CD4-positive, alpha-beta T cell treated with Interleukin-1 beta for 1 hour (primary cell): ENCODE measurements at places on chromosomes 16 and 17.

DNA sequence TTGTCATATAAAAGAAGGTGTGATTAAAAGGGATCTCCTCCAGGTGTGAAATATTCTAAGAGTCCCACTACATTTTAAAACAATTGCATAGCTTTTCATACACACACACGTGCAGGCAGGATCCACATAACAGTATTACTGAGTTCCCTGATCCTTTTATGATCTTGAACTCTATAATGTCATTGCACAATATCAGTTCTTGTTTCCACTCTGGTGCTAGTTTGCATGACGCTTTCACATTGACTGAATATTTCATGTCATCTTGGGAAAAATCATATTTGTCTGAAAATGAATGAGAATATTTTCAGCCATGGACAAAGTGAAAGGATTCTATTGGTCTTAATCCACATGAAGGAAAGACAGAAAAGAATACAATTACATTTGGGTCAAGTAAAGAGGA, 703.8 kb downstream of the CDH8 start:
- DNase-seq, result no peak

- DNase-seq, result no peak
Measured at GRCh38 chr17:8747742-8748141, 3.1 kb upstream of the CCDC42 start.

DNA sequence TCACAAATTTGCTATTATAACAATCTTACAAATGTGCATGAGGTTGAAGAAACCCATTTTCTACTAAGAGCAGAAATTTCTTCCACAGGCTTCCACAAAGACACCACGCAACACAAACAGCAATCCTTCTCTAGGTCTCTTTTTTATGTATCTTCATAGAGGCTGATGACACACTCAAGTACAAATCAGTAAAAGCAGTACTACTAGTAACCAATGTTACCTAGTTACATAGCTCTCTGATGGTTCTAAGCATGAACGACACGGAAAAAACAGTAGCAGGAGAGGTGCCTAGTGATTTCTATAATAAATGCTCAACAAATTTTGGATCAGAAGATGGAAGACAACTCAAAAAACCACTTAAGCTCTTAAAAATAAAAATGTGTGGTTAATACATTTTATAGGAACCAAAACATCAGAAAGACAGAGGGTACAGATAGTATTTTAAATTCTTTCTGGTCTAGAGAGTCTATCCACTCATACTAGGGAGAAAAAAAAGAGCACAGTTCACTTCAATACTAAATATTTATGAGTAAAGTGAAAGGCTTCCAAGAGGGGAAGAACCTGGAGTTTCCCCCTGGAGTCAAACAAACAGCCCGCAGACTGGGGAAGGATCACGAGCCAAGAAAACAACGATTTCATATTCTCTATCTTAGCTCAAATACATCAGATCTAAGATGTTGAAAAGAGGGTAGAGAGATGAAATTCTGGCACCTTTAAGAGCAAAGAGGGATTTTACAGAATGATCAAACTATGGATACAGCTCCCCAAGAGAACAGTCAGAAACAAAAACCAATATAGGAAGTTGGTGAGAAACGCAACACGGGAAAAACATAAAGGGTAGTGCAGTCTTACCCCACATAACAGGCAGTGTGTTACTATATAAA, 40.2 kb downstream of the SMG6 start:
- no peak for DNase-seq

GRCh38 chr16:75865736-75866135, 139.4 kb upstream of the CPHXL start:
- no peak for DNase-seq

DNA sequence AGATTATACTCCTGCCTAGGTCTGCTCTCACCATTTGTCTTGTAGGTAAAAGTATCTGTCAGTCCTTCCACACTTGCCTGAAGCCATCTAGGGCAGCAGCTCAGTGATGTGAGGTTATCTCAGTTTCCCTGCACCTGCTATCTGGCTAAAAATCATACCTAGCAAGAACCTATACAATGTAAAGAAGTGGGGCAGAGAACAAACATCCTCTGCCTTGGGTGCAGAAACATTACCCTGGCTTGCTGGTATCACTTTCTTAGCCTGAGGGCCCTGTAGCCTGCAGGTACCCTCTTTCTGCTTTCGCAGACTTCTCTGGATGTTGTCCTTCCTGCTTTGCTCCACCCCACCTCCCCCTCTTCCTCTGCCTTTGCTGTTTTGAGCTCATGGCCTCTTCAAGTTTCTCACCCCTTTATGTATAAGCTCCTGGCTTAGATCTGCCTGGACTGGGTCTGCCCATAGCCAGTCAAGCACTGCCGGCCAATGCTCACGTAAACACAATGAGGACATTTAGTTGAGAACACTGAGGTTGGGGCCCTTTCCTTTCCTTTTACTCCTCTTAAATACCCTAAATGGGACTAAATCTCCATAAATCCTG, 8.7 kb upstream of the SDK2 start:
- DNase-seq, result no peak

DNA sequence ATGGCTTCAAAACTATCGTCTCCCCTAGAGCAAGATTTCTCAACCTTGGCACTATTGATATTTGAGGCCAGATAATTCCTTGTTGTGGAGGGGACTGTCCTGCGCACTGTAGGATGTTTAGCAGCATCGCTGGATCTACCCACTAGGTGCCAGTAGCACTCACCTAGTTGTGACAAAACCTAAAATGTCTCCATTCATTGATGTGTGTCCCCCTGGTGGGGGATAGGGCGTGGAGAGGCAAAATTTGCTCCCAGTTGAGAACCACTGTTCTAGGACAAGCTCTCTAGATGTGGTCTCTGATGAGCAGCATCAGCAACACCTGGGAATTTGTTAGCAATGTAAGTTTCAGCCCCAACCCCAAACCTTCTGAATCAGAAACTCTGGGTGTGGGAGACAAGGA, 259.0 kb downstream of the XYLT1 start:
- DNase-seq, result peak; percentile 35

- DNase-seq, result no peak
Measured at GRCh38 chr16:64617836-64618476, 503.9 kb downstream of the CDH11 start.

DNA sequence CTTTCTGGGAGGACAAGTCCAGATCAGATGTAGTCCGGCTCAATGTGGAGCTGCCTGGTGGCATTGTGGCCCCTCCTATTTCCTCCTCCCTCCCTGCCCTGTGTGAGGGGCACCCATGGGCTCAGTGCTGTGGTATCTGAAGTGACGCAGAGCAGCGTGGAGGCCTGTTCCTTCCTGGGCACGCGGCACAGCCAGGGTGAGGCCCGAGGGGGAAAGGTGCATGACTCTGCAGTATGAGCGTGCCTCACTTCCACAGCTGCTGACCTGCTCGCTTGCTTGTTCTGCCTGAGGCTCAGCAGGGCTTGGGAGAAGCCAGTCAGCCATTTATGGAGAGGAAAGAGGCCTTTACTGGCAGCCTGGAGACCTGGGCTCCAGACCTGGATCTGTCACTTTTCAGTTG, 11.7 kb downstream of the TMEM238L start:
- no peak for DNase-seq
